Peyer's patch (tissue), 4 donors: ENCODE measurements at places on chromosomes 3 and 15.

DNA sequence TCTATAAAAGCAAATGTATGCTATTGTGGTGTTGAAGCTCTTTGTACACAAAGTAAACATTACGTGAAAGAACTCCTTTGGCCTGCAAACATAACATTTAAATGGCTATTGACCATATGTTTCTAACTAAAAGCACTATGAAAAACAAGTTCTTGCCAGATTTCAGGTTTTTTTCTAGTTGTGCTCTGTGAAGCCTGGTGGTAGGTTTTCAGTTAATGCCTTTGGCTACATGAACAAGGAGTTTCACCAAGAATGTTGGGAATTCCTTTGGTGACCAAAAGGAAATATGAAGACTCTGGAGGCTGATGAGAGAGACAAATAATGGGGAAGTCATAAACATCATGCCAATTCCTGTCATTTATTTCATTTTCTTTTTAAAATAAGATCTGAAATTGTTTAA is 66.0 kb downstream of the RBMS3 start:
- DNase-seq: no peak

GRCh38 chr3:50550079-50550736 is 17.3 kb downstream of the C3orf18 start:
- DNase-seq: peak; percentile 75

- no peak for DNase-seq
These were observed 29.8 kb upstream of the CLK3 start for GRCh38 chr15:74585857-74586256.

GRCh38 chr15:86772369-86773059 is 692.8 kb downstream of the AGBL1 start:
- DNase-seq: no peak

- no peak for DNase-seq
These were observed 416.1 kb downstream of the ERC2 start for GRCh38 chr3:56052188-56052587.

DNA sequence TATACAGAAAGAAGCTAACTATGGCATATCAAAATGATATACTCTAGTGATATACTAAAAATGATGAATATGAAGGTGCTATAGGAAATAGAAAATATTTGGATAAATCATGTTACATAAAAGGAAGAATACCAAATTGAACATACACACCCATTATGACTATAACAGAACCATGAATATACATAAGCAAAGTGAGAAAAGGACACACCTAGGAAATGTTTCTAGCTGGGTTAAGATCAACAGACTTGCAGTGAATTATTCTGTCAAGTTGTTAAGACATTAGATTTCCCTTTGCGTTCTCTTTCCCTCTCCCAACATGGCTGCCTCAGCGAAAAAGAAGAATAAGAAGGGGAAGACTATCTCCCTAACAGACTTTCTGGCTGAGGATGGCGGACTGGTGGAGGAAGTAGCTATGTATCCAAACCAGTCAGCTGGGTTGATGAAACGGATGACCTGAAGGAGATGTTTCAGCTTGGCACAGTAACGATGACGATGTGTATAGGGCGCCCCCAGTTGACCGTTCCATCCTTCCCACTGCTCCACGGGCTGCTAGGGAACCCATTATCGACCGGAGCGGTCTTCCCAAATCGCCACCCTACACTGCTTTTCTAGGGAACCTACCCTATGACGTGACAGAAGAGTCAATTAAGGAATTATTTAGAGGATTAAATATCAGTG is 20.2 kb upstream of the PARP14 start:
- DNase-seq: no peak

- DNase-seq: no peak
These were observed 9.1 kb upstream of the SCG3 start for GRCh38 chr15:51672155-51672687.

DNA sequence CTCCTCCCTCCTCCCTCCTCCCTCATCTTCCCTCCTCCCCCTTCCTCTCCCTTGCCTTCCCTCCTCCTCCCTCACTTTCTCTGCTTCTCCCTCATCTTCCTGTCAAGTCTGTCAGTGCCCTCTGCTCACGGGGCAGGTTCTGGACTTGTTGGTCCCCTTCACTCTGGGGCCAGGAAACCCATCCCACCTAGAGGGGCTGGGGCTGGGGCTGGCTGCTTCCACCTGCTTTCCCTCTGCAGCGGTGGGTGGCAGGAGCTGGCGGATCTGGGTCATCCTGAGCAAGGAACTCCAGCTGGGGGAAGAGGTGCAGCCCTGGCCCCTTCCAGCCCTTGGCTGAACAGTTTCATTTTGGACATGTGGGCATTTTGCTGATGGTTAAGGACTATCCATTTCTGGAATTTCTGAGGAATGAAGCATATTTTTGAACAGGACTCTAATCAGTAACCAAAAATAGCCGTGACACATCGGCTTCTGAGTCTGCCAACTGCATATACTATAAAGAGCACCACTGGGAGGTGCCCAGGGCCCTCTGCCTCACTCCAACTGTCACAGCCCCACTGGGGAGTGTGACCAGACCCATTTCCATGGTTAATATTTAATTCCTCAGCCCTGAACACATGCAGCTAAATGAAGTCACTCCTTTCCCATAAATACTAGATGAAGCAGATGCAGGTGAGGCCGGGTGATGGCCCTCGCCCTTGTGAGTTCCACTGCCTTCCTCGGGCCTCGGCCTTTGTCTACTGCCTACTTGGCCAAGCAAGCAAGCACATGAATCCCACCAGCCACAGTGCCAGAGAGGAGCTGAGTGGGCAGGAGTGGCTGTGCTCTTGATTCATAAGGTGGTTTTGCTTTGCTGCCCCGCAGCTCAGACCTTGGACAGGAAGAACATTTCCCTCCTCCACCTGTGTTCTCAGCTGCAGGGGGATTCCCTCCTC is 39.8 kb downstream of the CHDH start:
- no peak for DNase-seq

- peak; percentile 76 for DNase-seq
These were observed 164.5 kb downstream of the XXYLT1 start for GRCh38 chr3:195106418-195106906.

- peak; percentile 28 for DNase-seq
These were observed at the start of gene SNX33 for GRCh38 chr15:75647370-75648155. SNX33 (plus strand) TSS chr15:75647912; CDS start chr15:75649103, 1,191 bp downstream.

- DNase-seq: no peak
These were observed 641 bp upstream of the VPS13C start for GRCh38 chr15:62060896-62061280.
